Spinal cord (tissue), 10 donors: ENCODE measurements at places on chromosomes 16 and 17. TPM values are rescaled to one million over a fixed set of nuclear protein-coding genes. Genes with fewer than 3 reads are reported as not detected.

NUBP2 gene
- 71.1 TPM for polyA plus RNA-seq

CCDC200 gene
- 11.0 TPM for polyA plus RNA-seq

GRN gene
- polyA plus RNA-seq, result 119 TPM

EVI2A gene
- 28.0 TPM for polyA plus RNA-seq

FNDC8 gene
- 0.19 TPM for polyA plus RNA-seq

ABCA8 gene
- polyA plus RNA-seq, result 20.7 TPM

NEUROD2 gene
- 10.8 TPM for polyA plus RNA-seq

ST6GALNAC2 gene
- polyA plus RNA-seq, result 20.4 TPM

DRC3 gene
- polyA plus RNA-seq, result 20.8 TPM

CCL7 gene
- polyA plus RNA-seq, result not detected

TPSAB1 gene
- polyA plus RNA-seq, result not detected

CDYL2 gene
- polyA plus RNA-seq, result 12.0 TPM

RNF222 gene
- not detected for polyA plus RNA-seq

CASKIN1 gene
- polyA plus RNA-seq, result 83.0 TPM

MYH2 gene
- polyA plus RNA-seq, result 0.21 TPM

PRKCB gene
- polyA plus RNA-seq, result 108 TPM

MMP25 gene
- 7.2 TPM for polyA plus RNA-seq

WRAP53 gene
- polyA plus RNA-seq, result 17.7 TPM
